ENCODE measurements at places on chromosomes 6 and 20.

DNA sequence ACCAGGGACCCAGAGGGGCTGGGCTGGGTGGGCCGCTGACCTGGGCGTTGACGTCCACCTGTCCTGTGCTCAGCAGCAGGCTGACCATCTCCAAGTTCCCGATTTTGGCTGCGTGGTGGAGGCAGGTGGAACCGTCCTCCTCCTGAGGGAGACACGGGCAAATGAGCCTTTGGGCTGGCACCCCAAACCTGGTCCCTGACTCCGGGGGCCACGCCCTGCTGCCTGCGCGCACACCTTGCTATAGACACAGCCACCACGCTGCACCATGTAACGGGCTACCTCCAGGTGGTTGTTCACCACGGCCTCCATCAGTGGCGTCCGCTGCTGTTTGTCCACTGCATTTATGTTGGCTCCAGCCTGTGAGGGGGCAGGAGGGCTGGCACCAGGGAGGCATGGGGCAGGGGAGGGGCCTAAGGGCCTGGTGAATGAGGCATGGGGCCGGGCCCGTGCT is 7.8 kb upstream of the SLC44A4 start:
- DNase-seq = no peak

DNA sequence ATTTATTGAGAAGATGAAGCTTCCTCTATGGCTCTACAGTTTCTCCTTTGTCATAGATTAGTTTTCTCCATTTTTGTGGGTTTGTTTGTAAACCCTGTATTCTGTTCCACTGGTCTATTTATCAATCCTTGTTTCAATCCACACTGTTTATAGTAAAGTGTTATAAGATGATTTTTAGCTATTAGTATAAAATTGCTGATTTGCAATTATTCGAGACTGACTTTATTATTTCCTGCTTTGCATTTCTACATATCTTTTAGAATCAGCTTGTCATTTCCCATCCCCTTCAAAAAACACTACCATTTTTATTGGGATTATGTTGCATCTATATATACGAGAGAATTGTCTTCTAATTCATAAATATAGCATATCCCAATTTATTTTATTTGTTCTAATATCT is 325.9 kb upstream of the EPHA7 start:
- DNase-seq = no peak

- DNase-seq = no peak
Observed at GRCh38 chr6:132650429-132650828, 8.6 kb downstream of the TAAR1 start.

- DNase-seq = no peak
Observed at GRCh38 chr6:90547991-90548390, 38.9 kb downstream of the MAP3K7 start.

DNA sequence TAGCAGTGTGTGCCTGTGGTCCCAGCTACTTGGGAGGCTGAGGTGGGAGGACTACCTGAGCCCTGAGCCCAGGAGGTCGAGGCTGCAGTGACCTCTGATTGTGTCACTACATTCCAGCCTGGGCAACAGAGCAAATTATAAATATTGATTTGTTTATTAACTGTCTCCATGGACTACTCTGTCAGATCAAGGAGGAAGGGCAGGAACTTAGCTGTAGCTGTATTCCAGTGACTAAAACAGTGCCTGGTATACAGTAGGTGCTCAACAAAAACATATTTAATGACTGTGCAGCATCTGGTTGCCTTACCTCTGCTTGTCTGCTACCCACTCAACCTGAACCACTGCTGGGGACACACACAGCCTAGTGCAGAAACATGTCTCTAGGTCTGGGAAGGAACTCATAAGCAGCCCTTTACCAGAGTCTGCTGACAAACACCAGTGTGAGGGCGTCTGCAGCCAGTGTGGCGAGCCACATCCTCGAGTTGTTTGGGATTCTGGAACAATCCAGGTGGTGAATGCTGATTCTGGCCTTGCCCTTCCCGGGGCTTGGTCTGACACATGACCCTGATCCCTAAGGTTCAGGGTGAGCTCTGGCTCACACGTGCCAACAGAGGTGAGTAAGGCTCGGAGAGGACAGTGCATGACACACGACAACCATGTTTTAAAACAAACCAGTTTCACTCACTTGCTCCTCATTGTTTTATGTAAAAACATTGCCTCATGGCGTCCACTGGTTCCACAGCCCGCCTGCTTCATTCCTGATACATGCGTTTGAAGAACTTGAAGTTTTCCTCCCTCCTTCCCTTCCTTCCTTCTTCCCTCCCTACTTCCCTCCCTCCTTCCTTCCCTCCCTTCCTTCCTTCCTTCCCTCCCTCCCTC is 117.9 kb upstream of the ZNF217 start:
- DNase-seq = no peak

GRCh38 chr20:62047666-62048345 is 17.9 kb downstream of the TAF4 start:
- no peak for DNase-seq

DNA sequence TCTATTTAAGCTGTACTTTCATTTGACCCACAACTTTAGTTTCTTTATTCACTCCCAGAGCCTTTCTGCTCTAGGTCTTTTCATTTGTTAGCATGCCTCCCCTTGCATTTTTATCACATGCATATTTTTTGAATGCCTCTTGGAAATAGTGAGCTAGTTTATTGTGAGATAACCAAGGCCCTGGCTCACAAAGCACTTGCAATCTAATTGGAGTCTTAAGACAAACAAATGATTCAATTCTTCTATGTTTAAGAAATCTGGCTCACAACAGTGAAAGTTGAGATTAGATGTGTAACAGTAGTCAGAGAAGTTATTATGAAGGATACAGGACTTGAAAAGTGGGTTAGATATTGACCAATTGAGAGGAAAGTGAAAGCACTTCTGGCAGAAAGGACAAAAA is 173.4 kb downstream of the MOXD1 start:
- DNase-seq = no peak

DNA sequence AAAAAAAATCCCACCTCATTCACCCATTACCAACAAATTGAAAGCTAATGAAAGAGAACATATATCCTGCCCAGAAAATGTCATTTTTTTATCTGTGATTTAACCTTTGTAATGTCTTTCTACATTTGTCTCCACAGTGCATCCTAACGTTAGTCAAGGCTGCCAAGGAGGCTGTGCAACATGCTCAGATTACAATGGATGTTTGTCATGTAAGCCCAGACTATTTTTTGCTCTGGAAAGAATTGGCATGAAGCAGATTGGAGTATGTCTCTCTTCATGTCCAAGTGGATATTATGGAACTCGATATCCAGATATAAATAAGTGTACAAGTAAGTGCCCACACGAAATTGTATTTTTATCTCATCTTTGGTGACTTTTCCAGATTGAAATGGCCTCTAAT is 30.0 kb downstream of the RSPO3 start:
- no peak for DNase-seq

- no peak for DNase-seq
Observed at GRCh38 chr6:84074988-84075781, 41.6 kb downstream of the MRAP2 start.

GRCh38 chr6:41269716-41270115 is 16.8 kb downstream of the TREM1 start:
- no peak for DNase-seq

DNA sequence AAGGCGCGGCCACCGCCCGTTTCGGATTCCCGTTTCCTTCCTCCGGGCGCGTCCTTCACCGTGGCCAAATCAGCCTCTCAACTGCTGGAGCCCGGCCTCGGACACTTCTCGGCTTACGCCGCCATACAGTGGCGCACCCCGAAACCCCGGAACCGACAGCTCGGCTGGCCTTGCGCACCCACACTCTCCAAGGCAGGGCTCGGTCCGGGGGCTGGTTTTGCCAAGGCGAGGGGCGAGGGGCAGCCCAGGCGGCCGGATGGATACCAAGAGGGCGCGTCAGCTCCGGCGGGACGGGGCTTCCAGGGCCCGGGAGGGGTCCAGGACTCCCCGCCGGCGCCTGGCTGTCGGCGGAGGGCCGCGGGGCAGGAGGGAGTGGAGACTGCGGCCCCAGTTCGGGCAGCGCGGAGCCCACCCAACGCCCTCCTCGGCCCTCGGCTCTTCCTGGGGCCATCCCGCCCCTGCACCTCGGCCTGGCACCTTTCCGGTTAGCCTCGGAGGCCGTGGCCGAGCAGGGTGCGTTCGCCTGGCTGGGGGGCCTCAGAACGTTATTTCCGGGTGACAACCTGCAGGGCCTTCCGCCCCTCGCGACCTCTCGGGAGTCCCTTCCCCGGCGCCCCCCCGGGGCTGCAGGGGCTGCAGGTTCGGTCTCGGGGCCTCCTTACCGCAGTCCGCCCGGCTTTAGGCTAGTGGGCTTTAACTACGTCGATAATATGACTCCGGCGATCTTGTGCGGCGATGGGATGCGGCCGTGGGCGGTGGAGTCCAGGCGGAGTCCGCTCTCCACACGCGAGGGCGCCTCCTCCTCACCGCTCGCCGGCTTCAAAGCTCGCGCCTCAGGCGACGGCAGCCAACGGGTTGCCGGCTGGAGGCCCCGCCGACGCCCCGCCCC is 697 bp upstream of the CEP43 start:
- DNase-seq = no peak

DNA sequence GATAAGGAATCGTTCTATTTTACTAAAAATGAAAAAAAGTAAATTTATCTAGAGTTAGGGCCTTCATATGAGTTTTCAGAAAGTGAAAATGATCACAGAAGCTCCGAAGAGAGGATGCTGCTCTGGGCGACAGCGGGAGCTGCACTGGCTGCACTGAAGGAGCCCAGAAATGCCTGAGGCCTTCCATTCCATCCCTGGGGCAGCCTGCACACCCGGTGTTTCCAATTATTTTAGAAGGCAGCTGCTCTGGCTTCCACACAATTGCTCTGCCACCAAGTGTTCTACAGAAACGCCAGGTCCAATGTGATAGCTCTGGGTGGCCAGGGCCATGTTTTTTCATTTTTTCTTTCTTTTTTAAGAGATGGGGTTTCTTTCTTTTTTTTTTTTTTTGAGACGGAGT is 3.6 kb downstream of the DTNBP1 start:
- no peak for DNase-seq

DNA sequence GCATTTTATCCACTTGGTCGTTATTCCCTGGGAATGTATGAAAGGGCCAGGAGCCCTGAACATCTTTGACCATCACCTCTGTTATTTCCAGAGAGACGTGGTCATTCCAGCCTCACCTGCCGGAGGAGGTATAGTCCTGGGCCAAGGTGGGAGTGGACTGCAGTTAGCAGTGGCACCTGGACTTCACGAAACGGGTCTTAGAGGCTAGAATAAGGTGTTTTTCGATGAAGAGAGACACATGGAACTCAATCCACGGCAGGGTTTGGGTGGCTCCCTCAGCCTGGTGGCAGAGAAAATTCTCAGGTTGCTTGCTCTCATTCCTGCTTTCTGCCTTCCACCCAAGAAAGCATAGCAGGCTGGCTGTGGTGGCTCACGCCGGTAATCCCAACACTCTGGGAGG is 48.0 kb downstream of the BMP6 start:
- no peak for DNase-seq

GRCh38 chr6:158314737-158315136 is 2.5 kb downstream of the TULP4 start:
- DNase-seq = no peak

GRCh38 chr20:59074456-59074855 is 31.9 kb upstream of the PRELID3B start:
- DNase-seq = no peak

Measured in GM12891 (cell line).